Muscle of leg (tissue), 16 donors: ENCODE measurements at places on chromosomes 2 and 18. TPM values are rescaled to one million over a fixed set of nuclear protein-coding genes. Genes with fewer than 3 reads are reported as not detected.

- H3K36me3 ChIP-seq = no peaks in the 10 kb centered on the region
- no peak overlapping the region for H3K4me3 ChIP-seq
- no peaks in the 10 kb centered on the region for H3K4me1 ChIP-seq
- no peaks in the 10 kb centered on the region for H3K27me3 ChIP-seq
- DNase-seq = no peak
Measured at GRCh38 chr2:46802665-46803546, 112.7 kb downstream of the MCFD2 start.

DNA sequence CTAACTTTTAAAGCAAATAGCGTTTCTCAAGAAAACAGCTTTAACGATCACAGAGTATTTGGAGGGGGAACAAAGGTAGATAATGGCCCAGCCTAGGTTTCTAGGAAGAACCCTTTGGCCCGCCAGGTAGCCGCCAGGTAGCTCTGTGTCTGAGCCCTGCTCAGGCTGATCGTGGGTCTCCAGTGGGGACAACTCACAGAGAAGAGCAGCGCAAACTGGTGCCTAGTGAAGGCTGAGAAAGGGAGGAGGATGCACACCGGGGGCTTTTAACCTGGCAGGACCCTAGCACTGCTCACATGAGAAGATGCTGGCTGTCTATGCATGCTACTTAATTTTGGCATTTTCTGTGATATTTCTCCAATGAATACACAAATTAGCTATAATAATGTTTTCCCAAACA, 5.8 kb downstream of the NGEF start:
- no peaks in the 10 kb centered on the region for H3K36me3 ChIP-seq
- DNase-seq = no peak
- peaks cover 2% of the 10 kb centered on the region for H3K4me1 ChIP-seq
- no peak overlapping the region for H3K4me3 ChIP-seq
- H3K27me3 ChIP-seq = peaks cover 5% of the 10 kb centered on the region
- H3K27ac ChIP-seq = no peak overlapping the region

SERPINB7 gene
- not detected for total RNA-seq

DNA sequence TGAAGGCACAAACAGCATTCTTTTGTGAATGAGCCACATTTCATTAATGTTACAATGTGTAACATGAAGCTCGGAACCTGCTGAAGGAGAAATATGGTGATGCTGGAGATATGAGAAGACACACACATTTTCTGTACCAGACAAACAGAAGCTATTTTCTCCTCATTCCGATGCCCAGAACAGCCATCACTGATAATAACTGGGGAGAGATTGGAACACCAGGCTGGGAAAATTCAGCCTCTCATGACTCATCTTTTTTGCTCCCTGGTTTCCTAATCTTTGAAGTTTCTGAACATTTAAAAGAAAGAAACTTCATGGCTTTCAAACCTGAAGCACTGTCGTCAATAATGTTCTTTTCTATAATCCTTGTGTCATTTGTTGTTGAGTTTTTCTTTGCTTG, 110.9 kb downstream of the LYPD6 start:
- H3K27ac ChIP-seq = no peak overlapping the region
- H3K36me3 ChIP-seq = no peaks in the 10 kb centered on the region
- H3K27me3 ChIP-seq = no peaks in the 10 kb centered on the region
- H3K4me1 ChIP-seq = no peaks in the 10 kb centered on the region
- no peak for DNase-seq

DNA sequence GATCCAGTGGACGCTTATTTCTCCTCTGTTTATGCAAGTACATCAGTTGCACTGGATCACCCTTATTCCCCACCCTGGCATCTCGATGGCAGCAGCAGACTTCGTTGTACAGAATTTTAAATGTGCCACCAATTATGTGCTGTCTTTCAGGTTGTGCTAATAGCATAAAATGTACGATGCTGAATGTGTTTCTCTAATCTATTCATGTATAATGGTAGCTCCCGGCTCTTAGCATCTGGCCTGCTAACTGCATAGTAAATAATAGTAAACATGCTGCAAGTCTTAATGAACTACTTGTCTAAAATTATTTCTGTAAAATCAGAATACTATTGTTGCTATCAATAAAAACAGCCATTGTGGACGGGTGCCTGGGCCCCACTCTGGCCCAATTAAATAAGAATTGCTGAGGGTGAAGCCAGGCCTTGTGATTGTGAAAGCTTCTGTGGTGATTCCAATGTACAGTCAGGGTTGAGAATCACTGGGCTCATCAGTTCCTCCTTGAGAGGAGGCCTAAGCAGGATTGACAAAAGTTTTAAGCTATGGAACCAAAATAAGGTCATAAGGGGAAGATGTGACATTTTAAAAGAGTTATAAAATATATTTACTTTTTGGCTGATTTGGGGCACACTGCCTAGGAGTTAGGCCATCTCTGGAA, 14.4 kb upstream of the MYO3B start:
- H3K4me1 ChIP-seq = no peaks in the 10 kb centered on the region
- no peaks in the 10 kb centered on the region for H3K36me3 ChIP-seq
- H3K4me3 ChIP-seq = no peak overlapping the region
- DNase-seq = no peak
- no peaks in the 10 kb centered on the region for H3K27me3 ChIP-seq

CNDP1 gene
- 0.13 TPM for total RNA-seq
